ENCODE measurements at places on chromosomes 13 and 19. TPM values are rescaled to one million over a fixed set of nuclear protein-coding genes. Genes with fewer than 3 reads are reported as not detected.

The NLRP11 gene
- 0.23 TPM for total RNA-seq

The TUBA3C gene
- not detected for total RNA-seq

The PSG6 gene
- total RNA-seq: not detected

GRCh38 chr13:46748300-46748699, 48.7 kb downstream of the ESD start:
- H3K27me3 ChIP-seq: no peaks in the 10 kb centered on the region
- H3K4me3 ChIP-seq: no peak overlapping the region
- no peaks in the 10 kb centered on the region for H3K4me1 ChIP-seq
- H3K36me3 ChIP-seq: no peaks in the 10 kb centered on the region

GRCh38 chr13:30690282-30691188, 44.8 kb upstream of the ALOX5AP start:
- no peaks in the 10 kb centered on the region for H3K27me3 ChIP-seq
- DNase-seq: peak; percentile 23
- peaks cover 12% of the 10 kb centered on the region for H3K4me1 ChIP-seq
- no peak overlapping the region for H3K27ac ChIP-seq
- no peaks in the 10 kb centered on the region for H3K36me3 ChIP-seq
- peak overlapping the region; percentile 66 for H3K4me3 ChIP-seq

DNA sequence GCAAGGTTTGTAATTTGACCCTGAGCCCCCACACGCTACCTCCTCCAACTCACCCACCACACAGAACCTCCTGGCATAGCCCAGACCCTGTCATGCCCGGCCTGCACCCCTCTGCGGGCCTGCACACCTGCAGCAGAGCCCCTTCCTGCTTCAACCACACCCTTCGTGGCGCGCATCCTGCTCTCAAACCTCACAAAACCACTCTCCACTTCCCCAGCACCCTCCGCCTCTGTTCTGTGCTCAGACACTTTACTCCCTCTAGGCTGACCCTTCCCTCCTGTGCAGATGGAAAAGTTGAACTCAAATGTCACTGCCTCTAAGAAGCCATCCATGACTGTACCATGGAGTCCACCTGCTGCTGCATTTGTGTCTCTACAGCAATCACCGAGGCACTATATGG, 28.5 kb downstream of the FAAP24 start:
- H3K4me1 ChIP-seq: no peaks in the 10 kb centered on the region
- DNase-seq: no peak
- H3K36me3 ChIP-seq: peaks cover 6% of the 10 kb centered on the region

GRCh38 chr13:36006894-36007675, 124.1 kb downstream of the DCLK1 start:
- no peaks in the 10 kb centered on the region for H3K27me3 ChIP-seq
- H3K4me3 ChIP-seq: no peak overlapping the region
- no peak for DNase-seq

DNA sequence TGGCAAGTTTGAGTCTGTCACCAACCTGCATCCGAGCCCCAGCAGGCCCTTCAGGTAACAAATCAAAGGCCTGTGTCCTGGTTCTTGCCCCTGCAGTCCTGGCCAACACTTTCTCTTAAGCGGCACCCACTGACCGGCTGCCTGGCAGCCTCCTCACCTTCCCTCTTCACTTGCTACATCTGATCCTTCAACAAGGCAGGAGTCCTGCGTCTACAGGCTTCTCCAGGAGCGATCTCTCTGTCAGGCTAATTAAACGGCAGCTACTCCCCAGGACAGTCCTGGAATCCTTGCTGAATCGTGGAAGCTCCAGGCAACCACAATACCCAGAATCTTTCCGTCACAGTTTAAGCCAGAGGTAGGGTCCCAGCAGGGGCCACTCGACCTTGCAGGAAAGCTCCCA, 41.1 kb upstream of the GAS6 start:
- no peak overlapping the region for H3K27ac ChIP-seq
- H3K27me3 ChIP-seq: no peaks in the 10 kb centered on the region
- no peak overlapping the region for H3K4me3 ChIP-seq
- no peaks in the 10 kb centered on the region for H3K4me1 ChIP-seq
- no peak for DNase-seq
